Sigmoid colon (tissue), 7 donors: ENCODE measurements at places on chromosomes 5 and 9. TPM values are rescaled to one million over a fixed set of nuclear protein-coding genes. Genes with fewer than 3 reads are reported as not detected.

TAF11L5 gene
- total RNA-seq: not detected

GRCh38 chr5:170104299-170104698 is 1.4 kb upstream of the FOXI1 start:
- no peak for DNase-seq

DNA sequence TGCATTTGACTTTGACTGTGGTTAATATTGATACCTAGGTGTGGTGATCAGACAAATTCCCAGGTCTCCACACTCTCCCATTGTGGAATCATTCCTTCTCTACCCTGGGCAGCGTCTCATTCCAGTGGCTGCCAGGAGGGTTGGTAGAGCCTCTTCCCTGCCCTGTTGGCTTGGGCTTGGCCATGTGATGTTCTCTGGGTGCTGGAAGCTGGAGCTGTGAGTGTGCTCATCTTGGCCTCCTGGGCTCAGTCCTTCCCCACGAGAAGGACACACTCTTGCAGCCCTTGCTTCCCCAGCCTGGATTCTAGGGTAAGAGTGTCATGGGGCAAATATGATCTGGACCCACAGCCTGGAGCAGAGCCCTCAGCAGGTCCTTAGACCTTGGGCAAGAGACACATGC is 167.2 kb upstream of the IRX4 start:
- no peak for DNase-seq

- DNase-seq: no peak
Observed at GRCh38 chr5:13957032-13957645, 12.7 kb upstream of the DNAH5 start.

GTF2H2 gene
- 34.2 TPM for total RNA-seq

- DNase-seq: no peak
Observed at GRCh38 chr5:148820461-148821395, 5.7 kb upstream of the ADRB2 start.

DNA sequence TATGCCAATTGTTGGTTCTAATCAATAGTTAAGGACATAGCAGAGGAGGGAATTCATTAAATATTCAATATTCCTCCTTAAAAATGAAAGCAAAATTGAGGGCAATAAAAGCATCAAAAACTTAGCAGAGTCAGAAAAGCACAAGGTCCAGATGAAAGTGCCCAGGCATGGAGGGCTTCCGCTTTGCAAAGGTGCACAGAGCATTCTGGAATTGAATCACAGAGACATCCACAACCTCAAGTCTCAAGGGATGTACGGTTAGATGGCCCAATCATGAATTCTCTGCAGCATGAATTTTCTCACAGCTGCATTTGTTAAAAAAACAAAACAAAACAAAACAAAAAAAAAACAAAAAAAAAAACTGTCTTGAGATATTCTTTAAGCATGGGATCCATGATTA is 253.7 kb downstream of the SPOCK1 start:
- no peak for DNase-seq

TMEM232 gene
- 8.7 TPM for total RNA-seq
